ENCODE measurements at places on chromosomes 12 and 14. TPM values are rescaled to one million over a fixed set of nuclear protein-coding genes. Genes with fewer than 3 reads are reported as not detected.
A peak's percentile ranks its signal among the peaks of the same experiment; 100 is the strongest.

- DNase-seq, result no peak
Observed at GRCh38 chr14:64698903-64699302, 5.3 kb upstream of the PLEKHG3 start.

DNA sequence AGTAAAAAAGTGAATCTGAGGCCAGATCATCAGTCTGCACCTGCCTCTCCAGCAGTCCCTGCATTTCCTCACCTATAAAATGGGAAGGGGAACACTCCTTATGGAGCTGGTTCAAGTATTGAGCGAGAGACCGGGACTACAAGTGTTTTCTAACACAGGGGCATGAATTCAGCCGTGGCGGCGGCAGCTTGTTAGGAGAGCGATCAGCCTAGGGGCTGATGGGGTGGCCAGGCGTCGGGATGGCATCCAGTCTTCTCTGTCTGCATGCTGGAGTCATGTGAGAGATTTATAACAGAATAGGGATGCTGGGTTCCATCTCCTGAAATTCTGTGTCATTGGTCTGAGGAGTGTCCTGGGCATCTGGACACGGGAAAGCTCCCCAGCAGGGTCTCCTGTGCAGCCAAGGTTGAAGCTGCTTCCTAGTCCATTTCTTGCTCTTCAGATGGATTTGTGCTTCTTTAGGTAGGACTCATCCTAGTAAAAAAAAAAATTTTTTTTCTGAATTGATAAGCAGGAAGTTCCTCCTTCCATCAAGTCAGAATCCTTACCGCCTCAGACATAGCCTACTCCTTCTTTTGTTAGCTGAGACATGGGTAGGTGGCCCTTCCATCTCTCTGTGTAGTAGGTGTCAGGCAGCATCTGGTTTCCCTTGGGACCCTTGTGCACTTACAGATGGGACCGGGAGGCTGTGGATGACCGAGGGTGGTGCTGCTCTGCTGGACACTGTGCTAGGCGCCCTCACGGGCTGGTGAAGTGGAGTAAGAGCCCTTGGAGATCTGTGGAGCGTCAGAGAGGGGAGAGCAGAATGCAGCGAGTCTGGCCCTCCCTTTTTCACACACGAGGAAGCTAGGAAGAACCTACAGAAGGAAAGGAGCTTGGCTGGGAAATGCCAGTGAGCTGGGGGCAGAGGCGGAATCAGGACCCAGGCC is 146.7 kb downstream of the TSPAN9 start:
- DNase-seq, result no peak

DNA sequence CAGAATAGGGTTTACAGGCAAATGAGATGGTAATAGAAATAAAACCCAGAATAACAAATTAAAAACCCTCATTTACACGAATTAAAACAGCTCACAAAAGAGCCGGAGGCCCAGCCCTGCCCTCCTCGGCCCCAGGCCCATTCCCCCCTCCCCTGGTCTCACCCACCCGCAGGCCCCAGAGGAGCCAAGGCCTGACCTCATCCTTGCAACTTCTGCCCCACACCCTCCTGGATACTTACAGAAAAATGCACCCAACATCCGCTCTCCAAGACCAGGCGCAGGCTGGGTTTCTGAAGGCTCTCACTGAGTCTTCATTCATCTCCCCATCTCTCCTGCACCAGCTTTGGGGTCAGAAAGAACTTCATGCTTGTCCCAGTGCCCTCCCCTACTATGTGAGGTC is 16.2 kb upstream of the VSX2 start:
- no peak for DNase-seq

DNA sequence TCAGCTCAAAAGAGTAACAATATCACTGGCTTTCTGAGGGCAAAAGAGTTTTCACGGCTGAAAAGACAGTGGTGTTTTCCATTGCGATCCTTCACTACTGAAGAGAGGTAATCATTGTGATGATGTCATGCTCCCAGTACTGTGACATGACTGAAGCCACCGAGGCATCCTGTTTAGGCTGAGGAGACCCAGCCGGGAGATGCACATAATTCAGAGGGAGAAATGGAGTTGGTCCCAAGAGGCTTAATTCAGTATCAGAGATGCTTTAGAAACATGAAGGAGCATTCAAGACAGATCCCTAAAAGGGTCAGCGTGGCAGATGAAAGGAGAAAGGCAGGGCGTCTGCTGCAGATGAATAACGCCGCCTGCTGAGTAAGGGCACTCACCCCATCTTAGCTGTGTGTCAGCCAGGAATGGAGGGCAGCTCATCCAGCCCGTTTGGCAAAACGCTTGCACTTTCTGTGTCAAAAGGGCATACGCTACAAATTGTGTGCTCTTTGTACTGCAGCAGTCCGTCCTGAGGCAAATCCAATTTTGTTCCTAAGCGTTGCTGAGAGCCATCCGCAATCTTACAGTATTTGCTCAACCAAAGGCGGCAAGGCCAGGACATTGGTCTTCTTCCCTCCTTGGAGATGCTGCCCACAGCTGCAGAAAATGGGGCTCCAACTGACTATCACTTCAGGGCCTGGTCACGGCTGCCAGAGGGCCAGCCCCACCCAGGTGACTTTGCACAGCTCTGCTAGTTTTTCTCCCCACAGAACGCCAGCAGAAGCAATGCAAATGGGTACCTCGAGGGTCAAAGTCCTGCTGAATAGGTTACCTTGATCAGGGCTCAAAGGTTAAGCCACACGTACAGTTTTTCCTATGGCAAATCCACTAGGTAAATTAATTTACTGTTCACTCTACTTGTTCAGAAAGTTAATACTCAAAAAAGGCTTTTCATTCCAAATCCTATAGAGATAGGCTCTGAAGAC is 23.5 kb downstream of the CCDC92 start:
- no peak for DNase-seq

GRCh38 chr12:95380997-95381786 is 92.8 kb upstream of the METAP2 start:
- DNase-seq, result no peak

GRCh38 chr12:56084958-56085543 is 5.1 kb downstream of the ERBB3 start:
- no peak for DNase-seq

GRCh38 chr14:90539496-90539775 is 142.6 kb downstream of the CALM1 start:
- no peak for DNase-seq

DNA sequence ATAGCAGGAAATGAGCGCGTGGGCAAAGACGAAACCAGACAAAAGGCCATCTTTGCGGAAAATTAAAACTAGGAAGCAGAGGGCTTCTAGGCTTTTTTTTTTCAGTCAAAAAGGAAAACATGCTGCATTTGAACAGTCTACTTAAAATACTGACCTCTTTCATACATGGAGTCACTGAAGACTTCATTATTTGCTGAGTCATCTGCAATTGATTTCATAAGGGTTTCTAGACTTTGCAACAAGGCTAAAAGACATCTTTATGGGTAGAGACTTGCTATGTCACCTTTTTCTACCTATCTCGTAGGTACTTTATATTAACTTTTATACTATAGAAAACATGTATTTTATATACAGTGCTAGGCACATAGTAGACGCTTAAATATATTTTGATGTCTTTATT is 238.4 kb downstream of the TMEM132D start:
- DNase-seq, result no peak

DNA sequence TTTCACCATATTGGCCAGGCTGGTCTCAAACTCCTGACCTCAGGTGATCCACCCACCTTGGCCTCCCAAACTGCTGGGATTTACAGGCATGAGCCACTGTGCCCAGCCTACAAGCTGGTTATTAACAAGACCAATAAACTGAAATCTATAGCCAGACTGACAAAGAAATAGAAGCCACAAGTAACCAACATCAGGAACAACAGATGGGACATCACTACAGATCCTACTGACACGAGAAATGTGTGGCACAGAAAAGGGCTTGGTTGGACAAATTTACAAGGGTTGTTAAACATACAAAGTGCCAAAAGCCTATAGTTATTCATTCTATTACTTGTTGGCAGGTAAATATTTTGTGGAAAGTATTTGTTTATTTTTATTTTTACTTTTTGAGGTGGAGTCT is 11.6 kb downstream of the MTA1 start:
- no peak for DNase-seq

DNA sequence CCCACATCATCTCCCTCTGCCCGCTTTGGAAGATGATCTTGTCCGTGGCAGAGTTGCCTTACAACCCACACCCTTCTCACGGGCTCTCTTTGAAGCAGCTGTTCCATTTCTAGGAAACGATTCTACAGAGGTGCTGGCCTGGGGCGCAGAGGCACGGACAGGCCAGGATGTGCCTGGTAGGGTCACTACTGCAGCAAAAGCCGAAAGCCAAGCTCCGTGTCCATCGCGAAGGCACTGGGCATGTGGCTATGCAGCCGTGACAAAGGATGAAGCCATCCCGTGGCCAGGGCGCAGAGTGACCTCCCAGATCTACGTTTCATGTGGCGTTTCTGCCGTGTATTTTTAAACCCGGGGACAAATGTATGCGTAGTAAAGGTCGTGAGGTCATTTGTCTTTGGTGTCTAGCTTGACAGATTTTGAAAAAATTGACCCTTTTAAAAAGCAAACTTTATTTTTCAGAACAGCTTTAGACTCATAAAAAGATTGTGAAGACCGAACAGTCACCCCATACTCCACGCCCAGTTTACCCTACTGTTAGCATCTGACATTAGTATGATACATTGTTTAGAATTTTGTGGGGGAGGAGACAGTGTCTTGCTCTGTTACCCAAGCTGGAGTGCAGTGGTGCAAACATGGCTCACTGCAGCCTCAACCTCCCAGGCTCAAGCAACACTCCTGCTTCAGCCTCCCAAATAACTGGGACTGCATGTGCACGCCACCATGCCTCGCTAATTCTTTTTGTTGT is 40.4 kb upstream of the NCOR2 start:
- no peak for DNase-seq

DNA sequence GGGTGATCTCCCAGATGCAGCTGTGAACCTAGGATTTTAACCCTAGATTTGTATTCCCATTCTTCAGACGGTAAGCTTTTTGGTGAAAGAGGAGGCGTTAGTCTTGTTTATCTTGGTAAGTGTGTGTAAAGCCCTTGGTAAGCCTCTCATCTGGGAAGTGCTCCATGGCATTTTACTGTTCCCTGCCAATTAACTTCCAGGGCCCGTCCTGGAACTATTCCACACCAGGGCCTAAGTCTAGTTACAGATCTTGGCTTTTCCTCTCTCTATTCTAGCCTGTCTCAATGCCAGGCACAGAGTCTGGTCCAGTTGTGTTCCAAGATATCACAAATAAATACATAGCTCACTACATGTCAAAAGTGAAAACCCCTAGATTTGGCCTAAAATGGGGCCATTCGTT is 42.4 kb downstream of the YEATS4 start:
- no peak for DNase-seq

DNA sequence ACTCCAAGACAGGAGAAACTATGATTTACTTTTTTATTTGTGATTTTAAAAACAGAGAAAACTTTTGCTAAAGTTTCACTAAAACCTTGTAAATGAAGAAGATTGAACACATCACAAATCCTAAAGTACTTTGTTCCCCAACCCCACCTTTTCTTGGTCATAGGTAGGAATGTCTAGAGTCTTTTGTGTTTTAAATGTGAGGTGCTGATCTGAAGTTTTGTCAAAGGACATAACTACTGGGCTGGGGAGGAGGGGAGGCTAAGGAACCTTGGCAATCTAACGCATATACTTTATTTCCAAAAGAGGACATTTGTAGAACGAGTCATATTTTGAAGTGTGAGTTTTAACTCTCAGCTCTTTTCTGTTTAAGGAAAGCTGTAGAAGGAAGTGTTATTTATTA is 37.2 kb downstream of the CATSPERB start:
- DNase-seq, result no peak

- DNase-seq, result no peak
Observed at GRCh38 chr14:34043627-34044372, 92.9 kb upstream of the EGLN3 start.

GRCh38 chr12:131909752-131910219 is 15.4 kb downstream of the ULK1 start:
- no peak for DNase-seq

DNA sequence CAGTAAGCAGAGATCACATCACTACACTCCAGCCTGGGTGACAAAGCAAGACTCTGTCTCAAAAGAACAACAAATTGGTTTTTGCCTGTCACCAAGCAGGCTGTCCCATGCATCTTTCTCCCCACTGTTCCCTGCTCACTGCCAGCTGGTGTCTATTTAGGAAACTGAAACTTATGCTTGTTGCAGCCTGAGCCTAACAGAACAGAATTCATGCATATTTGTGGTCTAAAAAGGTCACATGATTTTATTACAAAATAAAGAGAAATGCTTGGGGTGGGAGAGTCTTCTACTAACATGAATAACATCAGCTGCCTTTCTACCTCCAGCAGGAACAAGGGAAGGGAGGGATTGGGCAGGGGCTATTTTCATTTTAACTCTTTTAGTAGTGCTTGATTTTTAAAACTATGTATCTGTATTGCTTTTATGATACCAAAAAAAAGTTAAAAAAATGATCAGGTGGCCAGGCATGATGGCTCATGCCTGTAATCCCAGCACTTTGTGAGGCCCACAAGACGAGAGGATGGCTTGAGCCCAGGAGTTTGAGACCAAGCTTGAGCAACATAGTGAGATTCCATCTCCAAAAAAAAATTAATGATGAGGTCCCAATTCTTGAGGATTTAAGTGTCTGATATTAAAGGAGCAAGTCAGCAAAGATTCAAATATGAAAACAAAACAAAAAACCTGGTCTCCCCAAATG is 923 bp downstream of the STAT2 start:
- peak; percentile 84 for DNase-seq

DNA sequence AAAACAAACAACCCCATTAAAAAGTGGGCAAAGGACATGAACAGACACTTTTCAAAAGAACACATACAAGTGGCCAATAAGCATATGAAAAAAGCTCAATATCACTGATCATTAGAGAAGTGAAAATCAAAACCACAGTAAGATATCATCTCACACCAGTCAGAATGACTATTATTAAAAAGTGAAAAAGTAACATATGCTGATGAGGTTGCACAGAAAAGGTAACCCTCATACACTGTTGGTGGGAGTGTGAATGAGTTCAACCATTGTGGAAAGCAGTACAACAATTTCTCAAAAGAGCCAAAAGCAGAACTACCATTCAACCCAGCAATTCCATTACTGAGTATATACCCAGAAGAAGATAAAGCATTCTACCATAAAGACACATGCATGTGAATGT is 18.2 kb downstream of the PDE6H start:
- no peak for DNase-seq

GRCh38 chr12:124759841-124760503 is 103.7 kb downstream of the SCARB1 start:
- no peak for DNase-seq

GRCh38 chr12:12086973-12087692 is 16.4 kb downstream of the BCL2L14 start:
- no peak for DNase-seq

RASSF8 gene
- 45.3 TPM for total RNA-seq

ERBB3 gene
- total RNA-seq, result 69.5 TPM

CATSPERB gene
- 0.89 TPM for total RNA-seq

SCYL2 gene
- total RNA-seq, result 54.1 TPM

MYH6 gene
- 0.30 TPM for total RNA-seq

LALBA gene
- total RNA-seq, result not detected

TCL1A gene
- total RNA-seq, result 1.7 TPM

DYRK2 gene
- 29.0 TPM for total RNA-seq

Measured in skin of body (tissue), 3 donors.